ENCODE measurements at places on chromosomes 4 and X.

GRCh38 chr4:4492161-4492847 lies 49.5 kb downstream of the STX18 start:
- no peak for DNase-seq

DNA sequence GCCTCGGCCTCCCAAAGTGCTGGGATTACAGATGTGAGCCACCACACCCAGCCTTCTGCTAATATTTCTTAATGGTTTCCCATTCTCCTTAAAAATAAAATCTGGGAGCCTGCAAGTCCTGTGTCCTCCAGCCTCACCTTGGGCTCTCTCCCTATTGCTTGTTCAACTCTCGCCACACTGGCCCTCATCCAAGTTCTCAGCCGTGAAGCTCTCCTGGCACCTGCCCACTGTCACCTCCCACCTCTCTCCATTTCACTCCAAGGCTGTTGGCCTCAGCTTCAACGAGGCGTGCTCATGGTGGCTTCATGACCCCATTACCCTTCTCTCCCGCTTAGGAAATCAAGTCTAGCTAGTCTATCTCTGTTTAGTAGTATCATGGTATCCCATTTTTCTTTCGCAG lies 9.5 kb upstream of the ETNPPL start:
- DNase-seq, result no peak

DNA sequence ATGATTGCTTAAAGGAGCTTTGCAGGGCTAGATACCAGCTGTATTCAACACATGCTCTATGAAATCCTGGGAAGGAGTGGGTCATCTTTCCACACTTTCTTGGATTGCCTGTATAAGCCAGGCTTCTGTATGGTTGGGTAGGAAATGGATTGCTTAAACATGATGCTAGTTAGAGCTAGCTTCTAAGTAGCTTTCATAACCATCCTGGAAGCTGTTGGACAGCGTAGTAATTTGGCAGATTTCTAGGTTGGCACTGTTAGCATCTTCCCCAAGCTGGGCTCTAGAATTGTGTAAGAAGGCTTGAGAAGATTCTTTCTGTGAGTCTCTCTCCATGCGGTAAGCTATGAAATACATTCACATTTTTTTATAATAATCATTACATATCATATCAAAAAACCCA lies 127.3 kb downstream of the LINC00632 start:
- no peak for DNase-seq

DNA sequence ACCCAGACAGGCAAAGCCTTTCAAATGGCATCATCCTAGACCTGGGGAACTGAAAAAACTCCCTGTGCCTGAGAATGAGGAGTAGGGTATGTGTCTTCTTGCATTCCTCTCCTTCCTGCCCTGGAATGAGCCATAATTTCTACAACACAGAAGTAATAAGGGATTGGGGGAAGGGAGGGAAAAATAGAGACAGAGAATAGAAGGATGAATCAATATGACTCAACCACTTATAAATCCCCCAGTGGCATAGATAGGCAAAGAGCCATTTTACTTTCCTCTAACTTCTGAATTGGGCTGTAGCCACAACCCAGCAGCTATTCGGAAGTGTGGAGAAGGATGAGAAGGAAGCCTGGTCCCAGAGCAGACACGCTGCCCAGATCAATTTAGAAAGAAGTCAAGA lies 99.9 kb downstream of the NHS start:
- DNase-seq, result no peak

GRCh38 chrX:106972896-106973295 lies 27.1 kb downstream of the MORC4 start:
- no peak for DNase-seq

Data from stimulated activated CD4-positive, alpha-beta T cell treated with anti-CD3 and anti-CD28 coated beads, TNF-alpha, amount 100 ng/mL, for 1 hour (primary cell).